ENCODE measurements at places on chromosomes 1 and 21.

GRCh38 chr1:25031966-25032667, 102.0 kb upstream of the RUNX3 start:
- no peak for DNase-seq

DNA sequence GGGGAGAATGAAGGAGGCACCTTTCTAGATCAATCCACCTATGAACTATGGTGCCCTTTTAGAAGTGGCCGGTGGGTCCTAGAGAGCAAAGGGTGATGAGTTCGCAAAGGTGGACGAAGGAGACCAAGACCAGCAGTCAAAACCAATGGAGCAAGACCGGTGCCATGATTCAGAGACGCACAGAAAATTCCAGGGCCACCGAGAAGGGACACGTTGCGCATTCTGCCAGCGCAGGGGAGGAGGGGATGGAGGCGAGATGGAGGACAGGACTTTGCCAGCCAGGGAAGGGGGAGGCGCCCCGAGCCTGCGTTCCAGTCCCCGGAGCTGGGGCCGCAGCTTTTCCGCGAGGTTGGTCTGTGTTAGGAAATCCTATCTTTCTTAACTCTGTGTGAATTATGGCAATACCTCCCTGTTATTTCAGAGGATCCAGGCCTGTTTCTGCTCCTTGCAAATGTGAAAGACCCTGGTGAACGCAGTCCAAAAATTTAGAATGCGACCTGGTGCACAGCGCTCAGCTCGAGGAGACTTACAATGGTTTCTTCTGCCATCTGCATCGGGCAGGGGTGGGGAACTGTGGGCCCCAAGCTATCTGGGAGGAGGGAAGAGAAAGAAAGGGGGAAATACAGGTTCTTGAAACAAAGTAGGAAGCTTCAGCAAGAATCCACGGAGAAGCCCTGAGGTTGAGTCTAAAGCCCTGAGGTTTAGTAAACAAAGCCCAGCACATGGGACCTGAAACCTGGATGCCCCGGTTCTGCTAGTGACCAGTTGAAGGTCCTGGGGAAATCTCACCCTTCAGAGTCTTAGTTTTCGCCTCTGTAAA, 129.4 kb downstream of the MRPS6 start:
- DNase-seq: peak; percentile 76

- DNase-seq: peak; percentile 49
Observed at GRCh38 chr1:35539073-35539823, 18.0 kb downstream of the KIAA0319L start.

DNA sequence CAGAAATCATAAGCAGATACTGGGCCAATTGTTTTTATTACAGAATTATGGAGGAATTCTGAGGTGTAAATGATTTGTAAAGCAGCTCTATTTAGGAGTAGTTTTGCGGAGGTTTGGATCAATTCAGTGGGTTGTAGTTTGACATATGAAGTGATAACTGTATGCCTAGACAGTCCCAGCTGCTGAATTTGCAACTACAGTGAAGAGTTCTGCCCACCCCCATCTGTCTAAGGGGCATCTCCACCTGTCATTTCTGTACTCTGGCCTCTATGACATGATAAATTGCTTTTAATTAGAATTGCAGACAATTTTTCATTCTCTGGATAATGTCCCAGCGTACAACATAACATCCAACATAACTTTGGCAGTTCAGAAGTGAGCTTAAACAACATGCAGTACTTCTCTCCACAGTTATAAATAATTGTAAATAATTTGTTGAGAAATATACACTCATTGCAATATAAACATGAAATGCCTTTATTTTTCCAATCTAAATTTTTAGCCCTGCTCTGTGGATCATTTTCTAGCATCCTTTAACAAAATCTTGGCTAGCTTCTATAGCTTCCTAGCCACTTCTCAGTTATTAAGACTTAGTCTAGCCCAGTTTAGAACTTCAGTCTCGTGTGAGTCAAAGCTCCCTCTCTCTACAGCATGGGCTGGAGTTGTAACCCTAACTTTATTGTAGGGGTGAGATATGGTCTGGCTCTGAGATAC, 52.3 kb downstream of the PDE4B start:
- no peak for DNase-seq

DNA sequence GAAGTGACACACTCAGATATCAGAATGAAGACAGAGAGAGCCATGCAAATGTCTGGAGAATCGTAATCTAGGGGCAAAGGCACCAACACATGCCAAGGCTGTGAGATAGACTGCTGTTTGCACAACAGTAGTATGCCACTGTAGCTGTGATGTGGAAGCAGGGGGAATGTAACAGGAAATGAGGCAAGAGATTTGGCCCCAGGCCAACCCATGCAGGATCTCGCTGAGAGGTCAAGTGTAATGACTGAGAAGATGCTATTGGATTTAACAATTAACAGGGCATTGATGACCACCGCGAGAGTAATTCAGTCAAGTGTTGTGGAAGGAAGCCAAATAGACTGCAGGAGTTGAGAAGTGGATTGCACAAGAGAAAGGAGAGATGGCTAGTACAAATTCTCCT, 107.3 kb upstream of the ST6GALNAC5 start:
- peak; percentile 78 for DNase-seq

- no peak for DNase-seq
Observed at GRCh38 chr1:230052018-230052417, 15.0 kb upstream of the GALNT2 start.

GRCh38 chr1:87665151-87665550, 336.5 kb downstream of the LMO4 start:
- no peak for DNase-seq

GRCh38 chr1:11187494-11187893, 1.7 kb upstream of the ANGPTL7 start:
- no peak for DNase-seq

GRCh38 chr1:38239258-38239835, 192.8 kb upstream of the POU3F1 start:
- DNase-seq: no peak

DNA sequence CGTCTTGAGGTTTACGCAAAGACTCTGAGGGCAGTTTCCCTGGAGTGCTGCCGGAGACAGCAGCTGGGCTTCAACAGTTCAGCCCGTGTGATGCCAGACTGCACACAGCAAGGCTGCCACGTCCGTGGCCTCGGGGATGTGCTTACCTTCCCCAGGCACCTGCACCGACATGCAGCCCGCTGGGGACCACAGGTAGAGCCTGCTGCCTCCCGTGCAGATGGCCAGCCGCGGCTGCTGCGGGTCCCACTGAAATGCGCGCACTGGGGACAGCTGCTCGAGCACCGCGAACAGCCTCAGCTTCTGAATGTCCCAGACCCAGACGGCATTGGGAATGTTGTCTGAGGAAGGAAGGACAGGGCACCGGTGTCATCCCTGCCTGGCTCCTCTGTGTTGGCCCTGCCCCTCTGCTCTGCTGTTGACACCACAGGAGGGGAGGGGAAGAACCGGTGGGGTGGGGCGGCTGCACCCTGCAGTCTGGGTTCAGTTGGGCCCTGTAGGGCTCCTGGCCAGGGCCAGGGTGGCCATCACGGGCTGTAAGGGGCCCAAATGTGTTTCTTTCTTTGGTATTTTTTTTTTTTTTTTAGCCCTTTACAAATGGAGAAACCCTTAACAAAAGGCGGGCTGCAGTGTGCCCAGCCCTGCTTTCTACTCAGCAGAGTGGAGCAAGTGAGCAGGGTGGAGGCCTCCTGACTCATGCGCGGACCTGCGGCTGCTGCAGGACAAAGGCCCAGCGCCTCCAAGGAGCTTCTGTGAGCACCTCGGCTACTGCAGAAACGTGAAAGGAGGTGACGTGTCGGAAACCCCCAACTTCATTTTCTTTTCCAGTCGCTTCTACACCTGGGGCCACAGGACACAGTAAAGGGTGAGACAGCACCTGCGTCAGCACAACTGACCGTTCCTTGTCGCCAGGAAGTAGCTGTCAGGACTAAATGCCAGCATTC, 6.8 kb downstream of the TPRG1L start:
- DNase-seq: no peak

- peak; percentile 44 for DNase-seq
Observed at GRCh38 chr1:93177991-93178390, 2.2 kb downstream of the TMED5 start.

- DNase-seq: no peak
Observed at GRCh38 chr1:67817319-67817718, 15.9 kb downstream of the GNG12 start.

GRCh38 chr1:228415221-228415620, 1.4 kb downstream of the TRIM17 start:
- no peak for DNase-seq

DNA sequence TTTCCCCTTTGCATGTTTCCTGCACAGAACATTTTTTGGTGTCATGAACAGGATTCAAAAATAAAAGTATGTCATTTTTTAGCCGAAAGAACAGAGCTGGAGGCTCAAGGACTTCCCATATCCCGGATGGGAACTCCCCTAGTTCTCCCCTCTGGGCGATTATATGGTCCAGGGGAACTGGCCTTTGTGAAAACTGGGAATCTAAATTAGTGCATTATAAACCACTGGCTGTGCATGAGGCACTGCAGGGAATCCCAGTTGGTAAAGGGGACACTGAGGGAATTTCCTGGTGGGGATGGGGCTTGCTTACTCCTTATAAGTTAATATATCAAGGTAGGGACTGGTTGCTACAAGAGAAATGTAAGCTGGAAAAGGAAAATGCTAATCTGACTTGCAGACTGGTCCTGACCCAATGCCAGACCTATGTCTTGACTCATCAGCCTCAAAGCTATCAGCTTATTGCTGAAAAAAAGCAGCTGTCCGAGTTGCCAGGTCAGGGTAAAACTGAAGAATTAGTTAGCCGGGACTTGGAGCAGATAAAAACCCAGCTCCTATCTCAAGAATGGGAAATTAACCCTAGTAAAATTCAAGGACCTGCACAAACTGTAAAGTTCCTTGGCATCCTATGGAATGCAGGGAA, 122.6 kb downstream of the FCRL5 start:
- DNase-seq: peak; percentile 77

DNA sequence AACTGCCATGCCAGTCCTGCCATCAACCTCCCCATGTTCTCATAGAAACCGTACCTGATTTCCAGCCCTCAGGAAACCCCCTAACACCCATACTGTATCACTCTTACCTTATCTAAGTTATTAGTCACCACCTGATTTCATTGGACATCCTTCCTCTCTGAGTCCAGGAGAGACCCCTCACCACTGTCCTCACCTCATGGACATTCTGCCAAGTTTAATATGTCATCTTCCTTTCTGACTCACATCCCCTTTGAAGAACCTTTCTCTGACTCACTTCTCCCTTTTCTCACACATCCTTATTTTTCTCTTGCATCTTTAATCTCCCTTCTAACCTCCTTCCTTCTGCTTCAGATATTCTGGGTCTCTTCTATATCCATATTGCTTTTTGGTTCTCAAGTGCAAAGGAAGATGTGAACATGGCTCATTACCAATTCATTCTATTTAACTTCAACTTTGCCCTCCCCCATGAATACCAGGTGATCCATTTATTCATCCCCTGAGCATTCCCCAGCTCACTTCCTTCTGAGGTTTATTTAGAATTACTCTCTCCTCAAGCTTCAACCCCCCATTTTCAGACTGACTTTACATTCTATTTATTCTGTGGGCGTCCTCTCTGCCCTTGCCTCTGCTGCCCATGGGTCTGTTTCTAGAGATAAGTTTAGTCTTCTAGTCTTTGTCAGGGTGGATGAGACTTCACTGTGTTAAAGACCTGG, 206.8 kb upstream of the ESRRG start:
- DNase-seq: peak; percentile 17

DNA sequence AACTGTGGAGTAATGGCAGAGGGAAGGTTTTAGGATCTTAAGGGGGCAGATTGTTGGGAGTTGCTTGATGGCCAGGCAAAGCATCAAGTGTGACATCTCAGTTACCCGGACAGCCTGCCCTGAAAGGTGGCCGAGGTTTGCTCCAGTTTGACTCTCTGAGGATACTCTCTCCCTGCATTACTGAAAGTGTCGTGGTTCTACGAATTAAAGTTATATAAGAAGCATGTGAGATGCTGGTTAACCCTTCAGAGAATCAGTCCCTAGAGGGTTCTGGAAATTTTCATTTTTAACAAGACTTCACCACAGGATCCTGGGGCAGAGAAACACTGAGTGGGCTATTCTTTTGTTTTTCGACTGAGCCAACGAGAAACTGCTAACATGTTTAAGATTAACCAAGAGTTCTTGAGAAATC, 689 bp upstream of the ZNF644 start:
- DNase-seq: no peak

DNA sequence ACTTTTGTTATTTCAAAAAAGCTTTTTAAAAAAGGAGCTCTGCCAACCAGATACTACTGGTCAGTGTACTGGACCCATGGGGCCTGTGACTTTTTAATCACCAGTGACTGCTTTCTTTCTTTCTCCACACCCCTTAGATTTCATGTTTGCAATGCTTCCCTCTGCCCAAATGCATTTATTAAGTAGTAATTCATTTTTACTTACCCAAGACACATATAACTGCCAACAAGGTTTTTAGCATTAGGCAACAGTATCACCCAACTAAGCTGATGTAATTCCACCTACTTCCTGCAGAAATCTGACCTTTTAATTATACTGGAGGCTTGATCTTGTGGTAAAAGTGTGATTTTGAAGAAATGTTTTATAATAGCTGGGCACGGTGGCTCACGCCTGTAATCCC, 12.5 kb downstream of the MECR start:
- DNase-seq: peak; percentile 48

DNA sequence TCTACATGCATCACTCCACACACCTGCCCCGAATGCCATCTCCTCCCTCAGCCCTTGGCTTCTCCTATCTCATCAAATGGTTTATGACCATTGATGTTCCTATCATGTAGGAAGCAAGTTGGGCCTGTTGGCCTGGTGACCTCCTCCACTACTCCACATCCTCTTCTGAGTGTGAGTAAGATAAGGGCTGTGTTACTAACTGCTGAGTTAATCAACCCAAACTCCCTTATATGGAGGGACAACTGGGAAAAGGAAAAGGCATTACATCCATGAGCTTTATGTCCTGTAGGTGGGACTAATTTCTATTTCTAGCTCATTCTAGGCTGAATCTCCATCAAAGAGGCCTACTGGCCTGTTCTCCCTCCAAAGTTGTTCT, 57.6 kb downstream of the WLS start:
- peak; percentile 68 for DNase-seq

- no peak for DNase-seq
Observed at GRCh38 chr1:162922201-162922600, 61.2 kb upstream of the CCDC190 start.

- no peak for DNase-seq
Observed at GRCh38 chr1:15940110-15941043, 35.5 kb downstream of the ZBTB17 start.

- DNase-seq: no peak
Observed at GRCh38 chr1:89877756-89878155, 56.9 kb downstream of the LRRC8D start.

- DNase-seq: peak; percentile 39
Observed at GRCh38 chr1:20440785-20441200, 45.2 kb downstream of the CAMK2N1 start.

- DNase-seq: no peak
Observed at GRCh38 chr1:96346719-96347118, 374.9 kb upstream of the PTBP2 start.

DNA sequence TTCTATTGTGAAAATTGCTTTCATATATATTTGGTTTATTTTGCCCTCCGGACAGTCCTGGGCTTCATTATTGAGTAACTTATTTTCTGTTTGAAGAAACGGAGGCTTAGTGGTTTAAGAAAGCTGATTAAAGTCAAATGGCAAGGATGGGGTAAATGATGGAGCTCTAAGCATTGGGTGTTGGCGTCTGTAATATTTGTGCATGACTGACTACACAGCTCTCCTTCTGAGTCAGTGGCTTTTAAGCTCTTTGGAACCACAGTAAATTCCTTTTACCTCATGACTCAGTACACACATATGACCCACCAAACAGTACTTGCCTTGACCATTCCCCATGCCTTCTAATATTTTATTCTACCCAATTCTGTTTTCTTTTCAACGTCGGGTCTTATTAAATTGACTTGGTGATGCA, 21.0 kb downstream of the B3GALT5 start:
- DNase-seq: peak; percentile 99

All from amniotic epithelial cell (primary cell).